Activated CD8-positive, alpha-beta memory T cell treated with anti-CD3 and anti-CD28 coated beads for 1 hour (primary cell): ENCODE measurements at places on chromosomes 5 and 9.

DNA sequence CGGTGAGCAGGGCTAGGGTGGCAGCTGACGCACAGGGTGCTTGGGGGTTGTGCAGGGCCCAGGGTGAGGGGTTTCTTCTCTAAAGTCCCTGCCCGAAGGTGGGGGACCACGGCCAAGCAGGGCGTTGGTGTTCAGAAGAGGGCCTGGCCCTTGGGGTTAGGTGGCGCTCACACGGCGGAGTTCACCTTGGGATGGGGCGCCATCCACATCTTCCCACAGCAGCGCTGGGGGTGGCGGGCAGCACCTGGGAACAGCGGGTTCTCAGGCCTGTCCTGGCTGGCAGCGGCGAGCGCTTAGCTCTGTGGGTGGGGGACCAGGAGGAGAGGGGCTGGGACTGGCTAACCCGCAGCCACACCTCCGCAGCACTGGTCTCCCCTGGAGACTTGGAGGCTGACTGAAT is 6.1 kb downstream of the GPSM1 start:
- no peak for DNase-seq

DNA sequence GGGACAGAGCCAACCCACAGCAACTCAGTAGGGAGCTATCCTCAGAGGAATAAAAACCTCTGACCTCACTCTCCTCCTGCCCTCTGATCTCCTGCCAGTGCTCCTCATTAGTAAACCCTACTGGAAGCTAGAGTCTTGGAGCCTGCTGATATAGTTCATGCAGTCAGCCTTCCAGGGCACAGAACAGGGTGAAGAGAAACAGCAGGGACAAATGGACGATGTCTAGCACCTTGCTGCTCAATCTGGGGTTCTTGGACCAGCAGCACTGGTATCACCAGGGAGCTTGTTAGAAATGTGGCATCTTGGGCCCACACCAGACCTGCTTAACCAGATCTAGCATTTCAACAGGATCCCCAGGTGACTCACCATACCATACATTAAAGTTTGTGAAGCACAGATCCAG is 5.5 kb upstream of the GALNT12 start:
- no peak for DNase-seq

- DNase-seq: no peak
Measured at GRCh38 chr5:111954516-111955395, 197.8 kb upstream of the NREP start.

DNA sequence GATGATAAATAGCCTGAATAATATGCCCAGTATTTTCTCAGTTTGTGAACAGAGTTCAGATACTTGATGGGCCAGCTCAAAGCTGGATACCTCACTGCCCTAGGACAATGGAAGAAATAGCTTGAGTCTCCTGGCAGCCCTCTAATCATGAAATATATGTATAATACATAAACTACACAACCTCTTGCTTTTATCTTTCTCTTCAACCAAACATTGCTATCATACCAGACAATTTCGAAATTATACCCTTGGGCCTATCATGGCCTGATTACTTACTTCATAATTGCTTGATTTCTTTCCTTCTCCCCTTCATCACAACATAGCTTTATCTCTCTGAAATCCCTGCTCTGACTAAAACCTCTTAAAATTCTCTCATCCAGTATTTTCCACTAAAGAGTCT is 1144.9 kb upstream of the C9orf72 start:
- no peak for DNase-seq

GRCh38 chr5:42940853-42941252 is 99.3 kb downstream of the ANXA2R start:
- no peak for DNase-seq

- DNase-seq: no peak
Measured at GRCh38 chr9:29214690-29215253, 1641.5 kb upstream of the C9orf72 start.

- DNase-seq: no peak
Measured at GRCh38 chr5:180423133-180423532, 70.0 kb upstream of the GFPT2 start.

DNA sequence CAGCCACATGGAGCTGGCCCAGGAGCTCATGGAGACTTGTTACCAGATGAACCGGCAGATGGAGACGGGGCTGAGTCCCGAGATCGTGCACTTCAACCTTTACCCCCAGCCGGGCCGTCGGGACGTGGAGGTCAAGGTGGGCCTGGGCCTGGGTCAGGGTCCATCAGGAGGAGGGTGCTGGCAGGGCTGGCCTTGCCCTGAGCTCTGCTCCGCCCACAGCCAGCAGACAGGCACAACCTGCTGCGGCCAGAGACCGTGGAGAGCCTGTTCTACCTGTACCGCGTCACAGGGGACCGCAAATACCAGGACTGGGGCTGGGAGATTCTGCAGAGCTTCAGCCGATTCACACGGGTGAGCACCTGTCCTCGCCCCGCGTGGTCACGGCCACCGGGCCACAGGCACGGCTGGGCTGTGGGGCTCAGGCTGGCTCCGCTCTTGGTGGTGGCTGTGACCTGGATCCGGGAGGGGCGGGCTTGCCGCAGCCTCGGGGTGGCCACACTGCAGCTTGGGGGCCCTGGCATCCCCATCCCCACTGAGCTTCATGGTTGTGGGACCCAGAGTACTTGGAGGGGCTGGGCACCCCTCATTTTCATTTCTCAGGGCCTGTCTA is 7.1 kb downstream of the DPP7 start:
- DNase-seq: no peak

GRCh38 chr9:128242828-128243214 is 33.0 kb downstream of the GOLGA2 start:
- no peak for DNase-seq

DNA sequence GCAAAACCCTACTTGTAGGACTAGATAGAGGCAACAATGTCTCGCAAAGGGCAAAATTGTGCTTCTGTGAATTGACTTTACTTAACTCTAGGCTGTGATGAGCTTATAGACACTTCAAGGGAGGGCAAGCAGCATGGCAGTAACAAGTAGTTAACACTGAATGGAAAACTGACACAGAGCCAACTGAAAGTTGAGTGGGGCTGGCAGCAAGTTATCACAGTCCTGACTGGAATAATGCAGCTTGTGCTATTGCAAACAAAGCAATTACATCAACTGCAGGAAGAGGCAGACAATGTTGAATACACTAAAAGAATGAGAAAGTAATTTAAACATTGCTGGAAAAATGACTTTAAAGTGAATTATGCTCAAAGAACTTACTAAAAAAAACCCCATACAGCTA is 62.2 kb downstream of the RNF38 start:
- no peak for DNase-seq

- no peak for DNase-seq
Measured at GRCh38 chr5:111935835-111936234, 178.8 kb upstream of the NREP start.

GRCh38 chr5:173670130-173670651 is 53.7 kb upstream of the BOD1 start:
- no peak for DNase-seq

DNA sequence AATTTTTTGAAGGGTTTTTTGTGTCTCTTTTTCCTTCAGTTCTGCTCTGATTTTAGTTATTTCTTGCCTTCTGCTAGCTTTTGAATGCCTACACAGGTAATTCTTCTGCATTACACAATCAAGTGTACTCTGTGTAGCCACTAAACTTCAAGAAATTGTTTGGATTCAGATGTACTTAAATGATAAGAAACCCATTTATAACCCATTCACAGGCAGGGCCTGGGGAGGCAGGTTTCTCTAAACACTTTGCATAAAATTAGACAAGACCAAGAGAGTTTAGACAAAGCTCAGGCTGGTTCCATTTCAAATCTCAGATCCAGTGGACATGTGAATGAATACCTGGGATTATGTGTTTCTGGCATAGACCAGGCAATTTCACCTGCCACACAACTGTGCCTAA is 41.3 kb upstream of the SEMA5A start:
- DNase-seq: no peak

- DNase-seq: no peak
Measured at GRCh38 chr5:92674321-92674720, 906.7 kb downstream of the NR2F1-AS1 start.

GRCh38 chr9:104572612-104573011 is 3.6 kb downstream of the OR13C8 start:
- DNase-seq: no peak
